ENCODE measurements at places on chromosomes 3 and 15. TPM values are rescaled to one million over a fixed set of nuclear protein-coding genes. Genes with fewer than 3 reads are reported as not detected.

CERS3 gene
- polyA plus RNA-seq = 1.8 TPM

DNA sequence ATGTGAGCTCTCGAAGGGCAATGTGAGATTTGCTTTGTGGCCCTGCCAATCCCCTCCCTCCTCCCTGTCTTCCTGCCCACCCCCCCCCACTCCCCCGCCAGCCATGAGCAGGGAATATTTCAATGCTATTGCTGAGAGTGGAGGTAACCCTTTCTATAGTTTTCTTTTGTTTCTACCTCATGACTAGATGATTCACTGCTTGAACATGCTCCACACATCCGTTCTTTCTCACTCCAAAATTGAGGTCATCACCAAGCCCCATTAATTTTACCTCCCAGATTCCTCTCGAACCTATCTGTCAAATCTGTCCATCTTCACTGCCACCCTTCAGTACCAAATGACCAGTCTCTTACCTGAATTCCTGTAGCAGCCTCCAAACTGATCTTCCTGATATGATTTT is 12.2 kb downstream of the ZNF774 start:
- no peak for DNase-seq

DNA sequence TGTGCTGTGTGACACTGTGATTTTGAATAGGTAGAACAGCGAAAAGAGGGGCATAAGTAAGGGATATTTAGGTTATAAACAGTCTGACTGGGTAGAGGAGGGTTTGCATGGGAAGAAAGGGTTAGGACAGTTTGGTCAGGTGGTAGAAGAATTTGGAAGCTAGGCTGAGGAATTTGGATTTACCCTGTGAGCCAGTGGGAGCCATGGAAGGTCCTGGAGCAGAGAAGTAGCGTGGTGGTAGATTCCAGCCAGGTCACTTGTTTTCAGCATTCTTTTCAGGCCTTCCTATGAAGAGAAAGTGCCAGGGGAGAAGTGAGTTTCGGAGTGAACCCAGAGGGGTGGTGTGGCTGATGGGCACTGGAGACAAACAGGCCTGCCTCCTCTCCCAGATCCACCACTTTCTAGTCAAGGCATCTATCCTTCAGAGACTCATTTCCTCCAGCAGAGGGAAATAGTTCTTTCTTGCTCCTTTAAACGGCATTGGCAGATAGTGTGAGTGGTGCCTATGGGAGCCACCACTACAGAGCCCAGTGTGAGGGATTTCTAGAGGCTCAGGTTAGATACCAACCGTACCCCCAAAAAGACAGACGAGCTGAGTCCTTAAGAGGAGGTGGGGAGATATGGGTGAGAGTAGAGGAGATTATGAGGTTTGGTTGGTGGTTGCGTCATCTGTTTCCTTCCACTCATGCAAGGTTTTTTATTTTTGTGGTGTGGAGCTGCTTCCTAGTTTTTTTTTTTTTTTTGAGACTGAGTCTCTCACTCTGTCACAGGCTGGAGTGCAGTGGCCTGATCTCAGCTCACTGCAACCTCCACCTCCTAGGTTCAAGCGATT is 21.2 kb downstream of the PXK start:
- DNase-seq = peak; percentile 22

LIPC gene
- not detected for polyA plus RNA-seq

- DNase-seq = no peak
Observed at GRCh38 chr15:69091654-69092053, 68.8 kb upstream of the GLCE start.

DNA sequence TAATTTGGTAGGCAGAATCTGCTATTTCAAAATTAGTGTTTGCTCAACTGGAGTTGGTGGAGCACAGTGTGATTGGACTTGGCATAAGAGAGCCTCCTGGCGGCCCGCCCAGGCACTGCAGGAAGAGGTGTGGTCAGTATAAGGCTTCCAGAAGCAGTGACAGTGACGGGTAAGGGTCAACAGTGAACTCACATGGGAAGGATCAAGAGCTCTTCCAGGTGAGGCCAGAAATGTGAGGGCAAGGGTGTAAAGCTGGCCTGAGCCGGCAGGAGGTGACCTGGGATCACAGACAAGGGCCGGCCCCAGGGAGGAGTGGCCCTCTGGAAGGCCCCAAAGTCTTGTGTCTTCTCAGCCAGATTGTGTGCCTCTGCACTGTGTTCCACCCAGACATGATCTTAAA is 93.2 kb upstream of the RNF7 start:
- peak; percentile 92 for DNase-seq

POTEB gene
- polyA plus RNA-seq = not detected

GRCh38 chr3:127090218-127091160 is 102.4 kb upstream of the PRR23E start:
- DNase-seq = no peak

MCTP2 gene
- polyA plus RNA-seq = 1.7 TPM

GRCh38 chr3:141320399-141321108 is 47.8 kb upstream of the ZBTB38 start:
- DNase-seq = no peak

- peak; percentile 40 for DNase-seq
Observed at GRCh38 chr3:41792806-41793205, 169.1 kb downstream of the ULK4 start.

- no peak for DNase-seq
Observed at GRCh38 chr15:73912030-73912596, 14.1 kb upstream of the LOXL1 start.

ILDR1 gene
- 0.16 TPM for polyA plus RNA-seq

PLCH1 gene
- 8.1 TPM for polyA plus RNA-seq

DNA sequence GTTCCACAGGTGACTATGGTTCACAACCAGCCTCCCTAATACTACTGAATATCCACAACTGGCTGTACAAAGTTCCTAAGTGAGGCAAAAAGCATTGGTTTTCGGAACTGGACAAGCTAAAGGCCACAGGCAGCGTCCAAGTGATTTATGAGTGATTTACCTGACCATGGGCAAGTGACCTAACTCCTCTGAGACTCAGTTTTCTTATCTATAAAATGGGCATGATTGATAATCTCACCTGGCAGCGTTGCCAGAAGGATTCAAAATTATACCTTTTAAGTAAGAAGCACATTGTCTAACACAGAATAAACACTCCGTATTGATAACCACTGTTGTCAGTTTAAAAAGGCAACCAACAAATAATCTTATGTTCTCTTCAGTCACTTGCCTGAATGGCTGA is 29.8 kb downstream of the ADAMTS9 start:
- no peak for DNase-seq

GRCh38 chr3:83941990-83942745 is 1016.6 kb upstream of the CADM2 start:
- no peak for DNase-seq

DNA sequence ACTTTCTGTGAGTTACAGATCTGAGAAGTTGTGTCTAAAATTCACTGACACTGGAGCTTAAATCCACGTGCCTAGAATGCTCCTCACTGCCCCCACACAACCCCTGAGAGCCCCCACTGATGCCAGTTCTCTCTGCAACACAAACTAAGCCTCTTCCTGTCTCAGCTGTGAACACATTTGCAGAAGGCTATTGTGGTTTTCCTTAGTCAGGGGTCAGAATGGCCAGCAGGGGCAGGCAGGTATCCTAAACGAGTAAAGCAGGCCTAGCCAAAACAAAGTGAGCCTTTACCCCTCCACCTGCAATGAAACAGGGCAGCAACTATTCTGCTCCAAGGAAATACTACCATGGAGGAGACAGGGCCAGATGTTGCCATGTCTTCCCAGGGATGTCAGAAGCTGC is 78.6 kb downstream of the FHIT start:
- peak; percentile 79 for DNase-seq

DNA sequence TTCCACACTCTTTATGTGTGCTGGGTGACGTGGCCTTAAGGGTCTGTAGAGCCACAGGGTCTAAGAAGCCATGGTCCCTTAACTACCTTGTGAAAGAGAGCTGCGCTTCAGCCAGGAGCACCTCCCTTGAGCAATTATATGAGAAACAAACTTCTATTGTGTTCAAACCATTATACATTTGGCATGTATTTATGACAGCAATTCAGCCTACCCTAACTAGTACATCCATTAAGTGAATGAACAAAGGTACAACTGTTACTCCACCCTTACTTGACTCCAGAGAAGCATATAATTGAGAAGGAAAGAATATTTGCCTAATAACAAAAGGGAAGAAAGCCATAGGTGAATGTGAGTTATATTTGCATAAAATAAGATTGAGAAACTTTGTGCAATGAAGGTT is 69.8 kb upstream of the BOC start:
- DNase-seq = no peak

- DNase-seq = no peak
Observed at GRCh38 chr15:63323798-63324563, 46.6 kb downstream of the APH1B start.

- DNase-seq = peak; percentile 71
Observed at GRCh38 chr15:41022487-41023090, 69.3 kb downstream of the CHAC1 start.

- DNase-seq = peak; percentile 10
Observed at GRCh38 chr3:109071350-109072142, 46.4 kb downstream of the MORC1 start.

SPRED1 gene
- 11.2 TPM for polyA plus RNA-seq

AHSG gene
- 0.18 TPM for polyA plus RNA-seq

SLC24A1 gene
- 1.6 TPM for polyA plus RNA-seq

MYO5C gene
- polyA plus RNA-seq = 7.9 TPM

CHRNA7 gene
- polyA plus RNA-seq = 4.6 TPM

CFAP20DC gene
- 7.4 TPM for polyA plus RNA-seq

- no peak for DNase-seq
Observed at GRCh38 chr3:115099134-115099985, 47.7 kb downstream of the ZBTB20 start.

DNA sequence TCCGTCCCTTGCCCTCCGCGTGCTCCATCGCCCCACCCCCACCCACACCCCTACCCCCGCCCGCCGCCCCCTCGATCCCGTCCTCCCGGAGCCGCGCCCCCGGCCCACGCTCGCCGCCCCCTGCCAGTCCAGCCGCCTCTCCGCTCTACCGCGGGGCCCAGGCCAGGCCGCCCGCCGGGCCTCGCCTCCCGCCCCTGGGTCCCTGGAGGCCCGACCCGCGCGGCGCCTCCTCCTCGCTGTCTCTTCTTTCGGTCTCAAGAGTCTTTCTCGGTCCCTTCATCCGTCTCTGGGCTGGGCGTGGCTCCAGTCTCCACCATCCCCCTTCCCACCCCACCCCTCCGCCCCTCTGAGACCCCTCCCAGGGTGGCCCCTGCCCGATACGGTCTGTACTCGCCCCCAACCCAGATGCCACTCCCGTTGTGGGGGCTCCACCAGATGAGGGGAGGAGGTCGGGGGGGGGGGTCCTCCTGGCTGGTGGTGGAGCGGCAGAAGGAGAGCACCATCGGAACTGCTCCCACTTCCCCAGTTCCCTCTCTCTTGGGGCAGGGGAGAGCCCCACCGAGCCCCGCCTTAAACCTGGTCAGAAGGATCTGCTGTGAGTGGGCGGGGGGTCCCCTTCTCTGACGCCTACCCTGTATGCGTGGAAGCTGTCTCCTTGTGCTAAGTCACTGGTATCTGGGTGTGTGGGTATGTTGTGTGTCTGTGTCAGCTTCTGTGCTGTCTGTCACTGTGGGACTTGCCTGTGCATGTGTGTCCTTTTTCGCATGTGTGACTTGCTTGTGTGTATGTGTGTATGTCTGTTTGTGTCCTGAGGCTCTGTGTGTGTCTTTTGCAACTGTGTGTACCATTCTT is 1.0 kb downstream of the PRKCD start:
- DNase-seq = peak; percentile 78

DNA sequence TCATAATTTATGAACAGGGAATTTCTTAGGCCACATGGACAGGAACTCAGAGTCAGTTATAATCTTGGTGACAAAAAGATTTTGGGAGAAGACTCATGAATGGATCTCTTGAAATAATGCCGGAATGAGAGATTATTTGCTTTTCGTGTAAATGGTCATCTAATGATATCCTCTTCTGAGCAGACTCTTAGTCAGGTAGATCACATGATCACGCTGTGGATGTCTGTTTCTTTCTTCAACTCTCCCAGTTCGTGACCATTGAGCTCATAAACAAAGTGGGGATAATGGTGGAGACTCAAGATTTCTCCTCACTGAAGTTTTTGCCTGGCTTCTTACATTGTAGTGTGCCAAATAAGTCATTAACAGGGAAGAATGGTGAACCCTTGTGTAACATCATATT is 133.1 kb upstream of the CBLB start:
- DNase-seq = no peak

DNA sequence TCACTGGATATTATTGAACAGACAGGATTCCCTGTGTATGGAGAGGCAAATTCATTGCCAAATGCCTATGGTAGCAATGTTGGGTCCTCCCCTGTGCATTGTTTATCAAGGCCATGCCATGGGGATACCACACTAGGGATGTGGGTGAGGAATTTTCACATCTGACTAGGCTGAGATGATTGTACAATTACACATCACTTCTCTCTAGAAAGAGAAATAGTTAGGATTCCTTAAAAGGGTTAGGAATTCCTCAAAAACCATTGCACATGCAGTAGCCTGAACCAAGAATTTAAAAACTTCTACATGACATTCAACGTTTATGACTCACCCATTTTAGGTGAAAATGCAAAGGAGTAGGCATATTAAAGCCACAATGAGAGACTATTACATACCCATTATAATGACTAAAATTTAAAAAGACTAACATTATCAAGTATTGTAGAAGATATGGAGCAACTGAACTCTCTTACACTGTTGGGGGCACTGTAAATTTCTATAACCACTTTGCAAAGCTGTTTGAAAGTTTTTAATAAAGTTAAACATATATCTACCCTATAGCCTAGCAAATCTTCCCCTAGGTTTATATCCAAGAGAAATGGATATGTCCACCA is 175.9 kb downstream of the THRB start:
- no peak for DNase-seq

GRCh38 chr15:32817577-32817976 is 99.8 kb downstream of the GREM1 start:
- DNase-seq = no peak

IMPG2 gene
- polyA plus RNA-seq = not detected

DNA sequence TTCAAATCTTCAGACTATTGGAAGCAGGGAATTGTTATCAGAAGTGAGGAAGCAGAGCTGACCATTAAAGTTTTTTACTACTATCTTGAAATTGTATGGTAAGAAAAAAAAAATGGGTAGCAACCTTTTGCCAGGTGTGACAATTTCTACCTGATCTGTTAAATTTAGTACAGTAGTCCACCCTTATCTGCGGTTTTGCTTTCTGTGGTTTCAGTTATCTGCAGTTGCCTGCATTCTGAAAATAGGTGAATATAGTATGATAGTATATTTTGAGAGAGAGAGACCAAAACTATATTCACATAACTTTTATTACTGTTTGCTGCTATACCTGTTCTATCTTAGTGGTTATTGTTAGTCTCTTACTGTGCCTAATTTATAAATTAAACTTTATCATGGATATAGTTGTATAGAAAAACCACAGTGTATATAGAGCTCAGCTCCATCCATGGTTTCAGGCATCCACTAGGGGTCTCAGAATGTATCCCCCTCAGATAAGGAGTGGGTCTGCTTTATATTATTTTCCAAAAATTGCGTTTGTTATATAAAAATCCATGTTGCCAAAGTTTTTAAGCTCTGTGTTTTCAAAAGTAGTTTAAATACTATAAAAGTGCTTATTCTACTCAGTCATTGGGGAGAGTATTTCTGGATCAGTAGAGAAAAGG is 69.9 kb downstream of the PTPRG start:
- no peak for DNase-seq

RUVBL1 gene
- 137 TPM for polyA plus RNA-seq

ANKRD63 gene
- polyA plus RNA-seq = not detected

Measured in GM23338 (cell line).